ENCODE measurements at places on chromosomes 5 and 9.

- no peak for DNase-seq
These were observed 904 bp downstream of the RPL12 start for GRCh38 chr9:127450243-127450760.

DNA sequence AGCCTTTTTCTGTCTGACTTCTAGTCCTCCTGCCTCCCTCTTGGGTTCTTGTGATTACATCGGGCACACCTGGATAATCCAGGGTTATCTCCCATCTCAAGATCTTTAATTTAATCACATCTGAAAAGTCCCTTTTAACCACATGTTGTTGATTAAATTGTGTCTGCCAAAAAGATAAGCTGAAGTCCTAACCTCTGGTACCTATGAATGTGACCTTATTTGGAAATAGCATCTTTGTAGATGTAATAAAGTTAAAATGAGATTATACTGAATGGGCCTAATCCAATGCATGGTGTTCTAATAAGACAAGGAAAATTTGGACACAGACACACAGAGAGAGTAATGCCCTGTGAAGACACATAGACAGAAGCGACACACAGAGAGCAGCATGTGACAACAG lies 232.4 kb downstream of the KCTD16 start:
- DNase-seq: no peak

GRCh38 chr9:95447660-95448420 lies 68.9 kb downstream of the PTCH1 start:
- no peak for DNase-seq

DNA sequence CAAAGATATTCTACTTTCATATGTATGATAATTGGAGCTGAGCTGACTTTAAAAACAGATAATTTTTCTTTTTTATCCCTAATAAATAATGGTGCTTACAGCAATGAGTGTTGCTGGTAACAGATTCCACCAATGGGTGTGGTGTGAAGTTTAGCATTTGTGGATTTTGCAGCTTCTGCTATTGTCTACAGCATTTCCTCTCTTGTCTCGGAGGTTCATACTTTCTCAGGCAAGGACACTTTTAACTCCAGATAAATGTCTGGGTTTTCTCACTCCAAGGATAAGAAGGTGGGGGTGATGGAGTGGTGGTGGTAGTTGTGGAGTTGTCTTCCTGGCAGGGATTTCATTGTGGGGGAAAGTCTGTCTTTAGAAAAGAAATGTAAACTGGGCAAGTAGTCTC lies 120.0 kb upstream of the CDKN2B start:
- no peak for DNase-seq

GRCh38 chr5:95445995-95446394 lies 54.8 kb downstream of the FAM81B start:
- DNase-seq: no peak

GRCh38 chr5:93790401-93790800 lies 49.0 kb upstream of the POU5F2 start:
- DNase-seq: no peak

DNA sequence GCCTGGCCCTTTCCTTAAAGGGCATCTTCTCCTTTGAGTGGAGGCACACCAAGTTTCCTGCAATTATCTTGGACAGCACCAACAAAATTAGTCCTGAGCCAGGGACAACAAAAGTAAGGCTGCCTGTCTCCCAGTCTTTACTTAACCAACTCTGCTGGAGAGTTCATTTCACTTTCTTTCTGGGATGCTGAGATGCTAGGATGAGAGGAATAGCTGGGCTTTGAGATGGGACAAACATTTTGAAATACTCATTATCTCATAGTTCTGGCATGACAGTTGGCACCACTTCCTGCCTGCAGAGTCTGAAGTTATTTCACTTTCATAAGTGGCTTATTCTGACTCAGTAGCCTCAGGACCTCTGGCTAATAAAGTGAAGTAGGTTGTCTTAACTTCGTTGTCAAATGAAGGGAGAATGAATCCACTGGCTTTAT lies 157.0 kb downstream of the C9orf152 start:
- no peak for DNase-seq

- no peak for DNase-seq
These were observed 5.1 kb downstream of the TYRP1 start for GRCh38 chr9:12698266-12698665.

- DNase-seq: no peak
These were observed 42.9 kb downstream of the FEM1C start for GRCh38 chr5:115501464-115502210.

DNA sequence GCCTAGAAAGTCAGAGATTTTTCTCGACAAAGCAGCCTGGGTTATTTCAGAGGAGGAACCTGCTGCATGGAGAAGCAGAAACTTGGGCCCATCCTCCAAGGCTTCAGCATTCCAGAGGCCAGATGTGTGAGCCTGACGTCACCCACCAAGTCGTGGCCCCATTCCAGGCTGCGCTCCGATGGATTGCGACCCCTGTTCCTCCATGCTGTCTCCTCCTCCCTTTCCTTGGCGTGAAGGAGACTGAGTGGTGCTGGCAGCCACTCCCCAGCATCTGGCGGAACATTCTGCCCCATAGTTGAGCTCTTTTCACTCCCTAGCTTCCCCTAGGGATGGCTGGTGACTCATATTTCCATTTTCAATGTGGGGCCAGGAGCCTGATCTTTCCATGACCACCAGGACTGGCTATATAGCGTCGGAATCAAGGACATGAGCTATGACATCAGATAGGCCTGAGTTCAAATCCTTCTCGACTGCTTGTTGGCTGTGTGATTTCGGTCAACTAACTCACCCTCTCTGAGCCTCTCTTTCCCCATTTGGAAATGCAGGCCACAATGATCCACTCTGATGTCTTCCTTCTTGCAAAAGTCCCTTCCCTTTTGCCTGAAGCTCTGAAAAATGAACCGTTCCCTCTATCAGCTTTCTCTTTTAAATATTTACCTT lies 24.5 kb upstream of the DUSP1 start:
- DNase-seq: no peak

- peak; percentile 33 for DNase-seq
These were observed 31.1 kb upstream of the FGF1 start for GRCh38 chr5:142716963-142717362.

DNA sequence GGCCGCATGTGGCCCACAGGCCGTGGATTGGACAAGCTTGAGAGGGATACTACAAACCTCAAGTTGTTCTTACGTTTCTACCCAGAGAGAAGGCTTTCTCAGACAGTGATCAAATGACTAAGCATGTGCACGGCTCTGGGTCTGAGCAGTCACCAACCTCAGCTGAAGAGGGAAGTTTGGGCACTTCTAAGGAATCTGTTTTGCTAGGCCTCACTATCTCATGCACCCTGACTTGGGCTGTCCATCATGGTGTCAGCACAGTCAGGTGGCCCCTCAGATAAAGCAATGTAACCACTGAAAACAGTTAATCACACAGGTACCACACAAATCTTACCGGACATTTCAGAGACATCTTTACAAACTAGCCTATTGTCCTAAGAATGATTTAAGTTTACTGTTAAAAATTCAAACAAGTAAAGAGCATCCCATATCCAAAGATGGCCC lies 24.6 kb downstream of the CSF2 start:
- DNase-seq: no peak

GRCh38 chr5:147509710-147510651 lies at the start of gene DPYSL3:
Gene DPYSL3, minus strand, starts transcription at chr5:147510068. Its CDS starts 210 bp downstream, at chr5:147509858.
- no peak for DNase-seq

DNA sequence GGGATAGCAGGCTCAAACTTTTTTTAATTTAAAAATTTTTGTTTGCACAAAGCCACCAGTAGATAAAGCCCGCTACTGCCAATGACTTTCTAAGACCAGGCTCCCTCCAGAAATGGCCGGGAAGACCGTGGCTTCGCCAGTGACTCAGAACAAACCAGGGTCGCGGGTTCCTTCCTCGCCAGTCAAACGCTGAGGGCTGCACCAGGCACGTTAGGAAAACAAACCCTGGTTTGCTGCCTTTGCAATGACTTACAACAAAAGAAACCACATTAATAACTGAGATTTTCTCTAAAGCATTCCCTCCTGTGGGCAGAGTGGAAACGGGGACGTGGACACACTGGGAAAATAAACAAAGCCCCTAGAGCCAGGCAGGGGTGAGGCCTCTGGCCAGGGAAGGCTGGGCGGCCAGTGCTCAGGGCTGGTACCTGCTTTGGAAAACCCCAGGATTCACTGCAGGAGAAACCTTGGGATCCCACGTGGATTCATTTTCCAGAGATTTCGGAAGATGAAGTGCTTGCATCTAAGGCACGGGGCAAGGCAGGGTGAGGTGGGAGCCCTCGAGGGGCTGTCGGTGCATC lies 3.8 kb downstream of the PRRX2 start:
- no peak for DNase-seq

GRCh38 chr5:112023766-112024165 lies 266.8 kb upstream of the NREP start:
- DNase-seq: no peak

DNA sequence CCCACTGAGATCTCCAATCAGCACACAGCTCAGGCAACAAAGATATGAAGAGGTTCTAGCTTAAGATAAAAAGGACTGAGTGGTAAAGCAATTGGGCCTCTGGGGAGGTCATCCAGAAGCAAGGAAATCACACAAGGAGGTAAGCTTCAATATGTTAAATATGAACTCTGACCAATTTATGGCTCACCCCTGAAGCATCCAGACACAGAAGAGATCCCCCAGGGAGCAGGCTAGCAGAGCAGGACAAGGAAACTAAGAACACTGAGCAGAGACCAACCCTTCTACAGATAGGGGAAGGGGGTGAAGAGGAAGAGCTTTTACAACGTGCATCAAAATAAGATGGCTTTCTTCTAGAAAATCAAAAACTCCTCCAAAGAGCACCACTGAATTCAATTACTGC lies 616.2 kb downstream of the DNAH5 start:
- no peak for DNase-seq

DNA sequence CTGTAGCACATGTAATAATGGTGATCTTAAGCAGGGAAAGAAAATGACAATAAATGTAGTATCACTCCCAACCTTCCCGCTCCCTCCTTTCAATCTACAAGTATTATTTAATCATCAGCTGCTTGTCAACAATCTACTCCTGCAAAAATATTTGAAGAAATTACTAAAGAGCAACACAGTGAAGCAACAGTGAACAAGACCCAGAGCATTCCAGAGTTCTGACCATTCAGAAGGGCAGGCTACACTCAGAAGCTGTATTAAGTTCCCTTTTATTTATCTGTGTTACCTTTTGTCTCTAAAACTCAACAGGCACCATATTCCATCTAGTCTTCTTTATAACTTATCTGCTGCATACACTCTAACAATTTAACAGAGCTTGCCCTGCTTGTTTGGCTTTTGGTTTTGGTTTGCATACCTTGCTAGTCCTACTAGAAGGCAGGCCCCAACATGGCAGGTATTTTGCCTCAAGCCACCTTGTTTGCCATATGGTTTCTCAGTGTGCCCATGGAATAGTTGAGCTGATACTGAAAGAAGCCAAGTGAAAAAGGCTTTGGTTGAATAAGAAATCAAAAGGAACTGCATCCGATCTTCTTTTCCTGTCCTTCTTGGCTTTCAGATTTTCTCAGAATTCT lies 253.9 kb downstream of the CEMIP2 start:
- no peak for DNase-seq

DNA sequence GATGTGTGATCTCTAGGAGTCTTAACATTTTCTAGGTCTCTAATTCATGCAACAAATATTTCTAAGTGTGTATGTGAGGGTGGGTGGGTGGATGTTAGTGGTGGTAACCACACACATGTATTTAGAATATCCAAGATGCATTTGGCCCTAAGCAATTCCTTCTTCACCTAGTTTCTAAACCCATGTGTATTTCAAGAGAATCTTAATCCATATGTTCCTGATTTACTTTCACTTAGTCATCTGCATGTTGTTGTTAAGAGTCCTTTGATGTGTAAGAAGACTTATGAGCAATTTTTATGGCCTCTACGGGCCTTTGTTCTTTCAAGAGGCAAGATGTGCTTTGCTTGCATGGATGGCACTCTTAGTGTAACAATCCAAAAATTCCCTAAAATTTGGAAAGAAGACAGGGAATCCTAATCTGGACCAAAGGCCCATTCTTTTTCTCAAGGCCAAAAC lies 282.6 kb downstream of the SPATA31D1 start:
- DNase-seq: no peak

- no peak for DNase-seq
These were observed 860 bp upstream of the MARCHF6 start for GRCh38 chr5:10352430-10353240.

GRCh38 chr5:82436291-82436690 lies 158.1 kb upstream of the RPS23 start:
- DNase-seq: no peak

DNA sequence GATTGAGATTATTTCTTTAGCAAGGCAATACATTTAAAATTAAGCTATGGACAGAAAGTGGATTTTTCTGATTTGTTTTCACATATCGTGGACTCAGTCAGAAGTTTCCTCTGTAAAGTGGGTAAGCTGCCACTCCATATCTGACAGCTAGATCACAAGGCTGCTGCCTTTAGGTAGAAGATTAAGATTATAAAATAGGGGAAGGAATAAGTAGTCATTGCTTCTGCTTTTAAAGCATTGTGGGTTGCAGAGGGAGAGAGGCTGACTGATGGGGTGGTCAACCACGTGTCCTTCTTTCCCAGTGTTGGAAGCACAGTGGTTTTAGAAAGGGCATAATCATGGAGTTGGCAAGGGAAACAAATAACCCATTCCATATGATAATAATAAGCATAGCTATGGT lies 74.3 kb upstream of the MOCS2 start:
- no peak for DNase-seq

DNA sequence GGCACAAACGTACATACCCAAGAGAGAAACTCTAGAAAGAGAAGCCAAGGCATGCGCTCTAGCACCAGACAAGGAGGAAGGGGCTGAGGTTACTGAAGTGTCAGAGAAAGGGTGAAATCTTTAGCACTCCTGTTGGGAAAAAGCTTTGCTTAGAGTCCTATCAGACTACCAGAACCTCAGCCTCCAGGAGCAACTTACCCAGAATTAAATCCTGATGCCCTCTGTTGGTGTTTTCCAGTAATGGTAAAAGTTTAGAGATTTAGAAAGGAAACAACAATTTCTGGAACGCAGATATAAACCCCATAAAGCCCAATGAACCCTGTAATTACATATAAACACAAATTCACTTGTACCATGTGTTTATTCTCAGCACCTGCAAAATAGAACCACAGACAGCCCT lies 33.2 kb upstream of the ASTN2 start:
- no peak for DNase-seq

GRCh38 chr5:111699324-111699723 lies 57.7 kb downstream of the NREP start:
- no peak for DNase-seq

DNA sequence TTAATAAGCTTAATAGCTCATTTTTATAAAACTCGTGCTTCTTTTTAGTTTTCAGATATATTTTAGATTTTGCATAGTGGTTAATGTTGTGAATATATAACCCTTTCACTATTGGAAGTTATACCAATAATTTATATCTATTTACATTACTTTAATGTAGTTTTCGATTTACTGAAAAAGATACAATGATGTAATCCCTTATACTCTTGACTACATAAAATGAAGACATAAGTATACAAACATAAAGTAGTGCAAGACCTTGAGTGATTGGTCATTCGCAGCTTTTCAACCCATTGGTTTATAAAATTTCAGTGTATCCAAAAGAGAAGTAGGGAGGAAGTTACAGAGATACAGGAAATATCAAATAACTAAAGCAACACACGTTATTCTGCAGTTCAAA lies 84.3 kb upstream of the GRHPR start:
- DNase-seq: no peak

Measured in activated T-cell treated with anti-CD3 and anti-CD28 coated beads, Interleukin-2, amount 50 U/mL, for 1 hour (primary cell).